ENCODE measurements at places on chromosomes 11 and 22.

DNA sequence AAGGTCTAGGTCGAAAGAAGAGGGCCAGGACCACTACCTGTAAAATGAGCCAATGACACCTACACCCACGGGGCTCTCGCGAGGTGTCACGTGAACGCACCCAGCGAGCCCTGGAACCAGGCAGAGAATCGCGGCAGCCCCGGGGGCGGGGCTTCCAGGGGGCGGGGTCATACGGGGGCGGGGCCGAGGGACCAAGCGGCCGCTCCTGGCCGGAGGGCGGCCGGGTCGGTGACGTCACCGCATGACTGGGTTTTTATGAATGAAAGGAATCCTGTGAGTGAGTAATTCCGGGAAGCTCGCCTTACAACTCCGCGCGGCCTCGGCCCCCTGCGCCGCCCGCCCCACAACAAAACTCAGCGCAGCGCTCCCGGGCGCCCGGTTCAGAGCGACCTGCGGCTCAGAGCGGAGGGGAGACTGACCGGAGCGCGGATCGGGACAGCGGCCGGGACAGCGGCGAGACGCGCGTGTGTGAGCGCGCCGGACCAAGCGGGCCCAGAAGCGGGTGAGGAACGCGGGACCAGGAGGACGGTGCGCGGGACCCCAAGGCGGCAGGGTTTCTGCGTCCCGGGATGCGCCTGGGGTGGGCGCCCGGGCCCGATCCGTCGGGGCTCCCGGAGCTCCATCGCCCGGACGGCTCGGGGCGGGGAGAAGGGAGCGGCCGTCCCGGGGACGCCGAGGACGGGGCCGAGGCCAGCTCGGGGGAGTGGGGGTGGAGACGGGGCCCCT, at the start of gene MAFF:
MAFF (plus strand) TSS at position 284 of the 726 bp plus-strand sequence. CDS start 11,860 bp downstream, outside the sequence.
- DNase-seq = peak; percentile 79

GRCh38 chr22:39529487-39529851, 3.1 kb downstream of the RPS19BP1 start:
- DNase-seq = no peak

GRCh38 chr22:22710719-22711531, 66.5 kb downstream of the GGTLC2 start:
- DNase-seq = peak; percentile 36

DNA sequence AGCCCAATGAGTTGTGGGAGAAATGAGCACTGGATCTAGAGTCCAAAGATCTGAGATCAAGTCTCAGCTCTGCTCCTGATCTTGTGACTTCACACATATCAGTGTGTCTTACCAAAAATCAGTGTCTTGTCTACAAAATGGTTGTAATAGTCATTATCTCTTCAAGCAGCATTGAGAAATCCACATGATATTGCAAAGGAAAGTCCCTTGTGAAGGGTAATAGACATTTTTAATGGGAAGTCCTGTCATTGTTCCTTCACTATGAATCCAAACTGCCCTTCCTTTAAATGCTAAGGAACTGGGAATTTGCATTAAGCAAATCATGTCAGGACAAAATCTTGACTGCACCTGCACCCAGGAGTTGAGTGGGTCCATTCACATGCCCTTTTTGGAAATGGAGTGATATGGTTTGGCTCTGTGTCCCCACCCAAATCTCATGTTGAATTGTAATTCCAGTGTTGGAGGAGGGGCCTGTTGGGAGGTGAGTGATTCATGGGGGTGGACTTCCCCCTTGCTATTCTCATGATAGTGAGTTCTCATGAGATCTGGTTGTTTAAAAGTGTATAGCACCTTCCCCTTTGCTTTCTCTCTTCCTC, 51.1 kb downstream of the COMMD9 start:
- DNase-seq = no peak

DNA sequence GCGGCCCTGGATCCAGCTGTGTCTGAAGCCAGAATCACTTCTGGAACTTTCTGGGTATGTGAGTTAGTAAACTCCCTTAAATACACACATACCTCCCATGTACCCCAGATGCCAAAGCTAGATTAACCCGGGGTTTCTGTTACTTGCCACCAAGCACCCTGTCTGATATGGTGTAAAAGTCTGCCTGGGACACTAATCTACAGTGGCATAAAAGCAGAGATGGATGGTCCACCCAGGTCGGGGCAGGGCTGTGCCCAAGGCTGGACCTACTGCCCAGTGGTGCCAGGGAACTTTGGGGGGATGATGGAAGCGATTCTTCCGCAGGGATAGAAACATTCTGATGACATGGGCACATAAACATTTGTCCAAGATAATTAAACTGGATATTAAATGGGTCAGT, 12.7 kb downstream of the MRGPRF start:
- DNase-seq = no peak

DNA sequence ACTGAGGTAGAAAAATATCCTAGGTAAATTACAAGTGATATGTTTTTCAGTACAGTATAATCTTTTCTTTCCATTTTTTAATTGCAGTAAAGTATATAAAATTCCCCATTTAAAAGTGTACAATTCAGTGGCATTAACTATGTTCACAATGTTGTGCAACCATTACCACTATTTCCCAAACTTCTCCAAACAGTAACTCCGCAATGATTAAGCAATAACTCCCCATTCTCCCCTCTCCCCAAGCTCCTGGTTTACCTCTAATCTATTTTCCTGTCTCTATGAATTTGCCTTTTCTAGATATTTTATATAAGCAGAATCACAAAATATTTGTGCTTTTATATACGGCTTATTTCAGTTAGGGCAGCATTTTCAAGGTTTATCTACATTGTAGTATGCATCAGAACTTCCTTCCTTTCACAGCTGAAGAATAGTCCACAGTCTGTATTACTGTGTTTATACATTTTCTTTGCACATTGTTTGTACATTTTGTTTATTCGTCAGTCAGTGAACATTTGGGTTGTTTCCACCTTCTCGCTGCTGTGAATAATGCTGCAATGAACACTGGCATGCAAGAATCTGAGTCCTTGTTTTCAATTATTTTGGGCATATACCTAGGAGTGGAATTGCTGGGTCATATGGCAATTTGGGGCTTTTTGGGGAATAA, 110.7 kb downstream of the RPL27A start:
- DNase-seq = no peak

GRCh38 chr22:45784357-45785277, 113.0 kb downstream of the ATXN10 start:
- no peak for DNase-seq

DNA sequence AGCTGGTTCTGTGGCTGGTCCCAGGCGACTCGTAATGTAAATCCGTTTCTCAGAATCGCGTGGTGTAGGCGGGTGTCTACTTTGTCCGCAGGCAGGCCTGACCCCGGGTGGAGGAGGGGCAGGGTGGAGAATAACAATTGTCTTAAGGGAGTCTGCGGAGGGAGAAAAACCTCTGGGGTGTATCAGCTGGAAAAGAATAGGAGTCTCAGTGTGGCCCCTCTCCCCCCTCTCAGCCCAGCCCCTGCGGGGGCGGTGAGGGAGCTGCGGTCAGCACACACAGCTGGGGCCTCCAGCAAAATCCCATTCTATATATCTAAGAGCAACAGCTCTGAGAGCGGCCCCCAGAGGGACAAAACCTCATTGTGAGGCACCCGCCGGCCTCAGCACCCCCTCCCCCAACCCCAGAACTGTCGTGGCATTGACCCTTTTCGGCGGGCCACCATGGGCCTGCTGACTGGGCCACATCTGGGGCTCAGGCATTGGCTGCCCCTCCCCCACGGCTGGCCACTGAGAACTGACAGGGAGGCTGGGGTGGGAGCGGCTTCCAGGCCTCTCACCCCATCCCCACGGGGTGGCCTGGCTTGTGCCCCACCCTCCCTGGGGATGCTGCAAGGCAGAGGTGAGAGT, 2.7 kb upstream of the MYRF start:
- no peak for DNase-seq

- DNase-seq = no peak
Measured at GRCh38 chr11:32056438-32056837, 34.4 kb upstream of the RCN1 start.

DNA sequence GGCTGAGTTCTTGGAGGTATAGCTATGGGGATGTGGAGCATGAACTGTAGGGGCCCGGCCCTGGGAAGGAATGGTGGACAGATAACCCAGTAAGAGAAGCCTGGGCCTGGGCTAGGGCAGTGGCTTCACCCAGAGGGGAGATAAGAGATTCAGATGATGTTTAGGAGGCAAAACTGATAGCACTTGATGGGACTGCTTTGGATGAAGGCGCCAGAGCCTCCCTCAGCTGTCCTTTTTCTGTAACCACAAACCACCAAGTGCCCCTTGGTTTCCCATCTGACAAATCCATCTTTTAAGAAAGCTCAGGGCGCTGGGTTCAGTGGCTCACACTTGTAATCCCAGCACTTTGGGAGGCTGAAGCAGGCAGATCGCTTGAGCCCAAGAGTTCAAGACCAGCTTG, 23.4 kb downstream of the RELT start:
- no peak for DNase-seq

Measured in COR-L47 (cell line).